ENCODE measurements at places on chromosomes 5 and 9.

- no peak for DNase-seq
Measured at GRCh38 chr9:136054798-136055714, 40.0 kb downstream of the NACC2 start.

DNA sequence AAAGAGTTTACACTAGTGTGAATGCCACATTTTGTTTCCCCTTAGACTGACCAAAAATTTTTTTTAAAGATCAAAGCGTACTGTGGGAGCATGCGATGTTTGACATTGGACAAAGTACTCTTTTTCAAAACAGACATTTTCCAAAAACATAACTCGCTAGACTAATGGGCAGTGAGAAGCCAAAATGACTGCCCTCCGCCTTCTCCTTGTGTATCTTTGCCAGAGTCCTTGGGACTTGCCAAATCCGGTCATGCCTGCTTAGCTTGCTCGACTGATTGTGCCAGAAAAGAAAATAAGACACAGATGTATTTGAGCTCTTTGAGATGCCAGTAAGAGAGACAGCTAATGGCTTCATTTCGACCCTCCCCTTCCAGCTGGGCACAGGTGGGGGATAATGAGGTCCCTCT, 157.5 kb downstream of the MAPKAP1 start:
- no peak for DNase-seq

DNA sequence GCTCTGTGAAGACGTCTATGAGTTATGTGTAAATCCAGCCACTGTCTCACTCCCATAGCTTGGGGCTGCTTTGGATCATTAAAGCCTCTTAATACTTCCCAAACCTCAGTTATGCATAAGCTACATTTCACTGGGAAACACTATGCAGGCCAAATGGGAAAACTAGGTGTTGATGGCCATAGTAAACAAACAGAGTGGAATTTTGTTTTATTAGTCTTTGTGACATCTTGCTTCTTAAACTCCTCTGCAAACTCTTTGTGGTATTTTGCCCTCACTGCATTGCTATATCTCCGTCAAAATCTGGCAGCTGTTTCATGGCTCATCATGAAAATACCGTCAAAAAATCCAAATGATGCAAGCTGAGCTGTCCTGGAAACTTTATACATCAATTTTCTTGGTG, 167.2 kb upstream of the HMHB1 start:
- DNase-seq: no peak

GRCh38 chr9:126935630-126936029, 21.0 kb downstream of the RALGPS1 start:
- DNase-seq: no peak

DNA sequence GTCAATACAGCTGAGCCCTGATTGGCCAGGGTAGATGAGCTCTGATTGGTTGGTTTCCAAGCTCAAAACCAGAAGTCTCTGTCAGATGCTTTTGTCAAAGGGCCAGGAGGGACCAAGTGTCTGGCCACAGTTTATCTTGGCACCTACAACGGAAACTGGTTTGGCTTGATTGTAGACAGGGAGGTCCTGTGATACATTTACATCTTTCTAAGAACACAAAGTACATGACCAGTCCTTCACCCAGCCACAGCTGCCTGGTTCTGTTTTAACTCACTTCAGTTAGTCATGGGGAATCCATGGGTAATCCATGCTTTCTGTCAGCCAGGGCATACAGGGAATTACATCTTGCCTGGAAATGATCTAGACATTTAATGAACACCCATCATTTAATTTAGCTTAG, 171.2 kb downstream of the SLC12A2 start:
- DNase-seq: peak; percentile 12

GRCh38 chr5:79746642-79747569, 57.3 kb downstream of the CMYA5 start:
- DNase-seq: no peak

Data from mucosa of gallbladder (tissue), 1 donor.